ENCODE measurements at places on chromosomes 1 and 21.

- no peak for DNase-seq
Measured at GRCh38 chr1:17880449-17880848, 125.3 kb downstream of the ACTL8 start.

GRCh38 chr1:108010581-108010980, 45.6 kb upstream of the VAV3 start:
- DNase-seq, result no peak

GRCh38 chr1:47623557-47623940, 185.7 kb downstream of the FOXD2 start:
- DNase-seq, result no peak

- no peak for DNase-seq
Measured at GRCh38 chr1:79920960-79921669, 914.6 kb upstream of the ADGRL4 start.

GRCh38 chr1:23718482-23718881, 24.8 kb upstream of the ELOA start:
- peak; percentile 63 for DNase-seq

DNA sequence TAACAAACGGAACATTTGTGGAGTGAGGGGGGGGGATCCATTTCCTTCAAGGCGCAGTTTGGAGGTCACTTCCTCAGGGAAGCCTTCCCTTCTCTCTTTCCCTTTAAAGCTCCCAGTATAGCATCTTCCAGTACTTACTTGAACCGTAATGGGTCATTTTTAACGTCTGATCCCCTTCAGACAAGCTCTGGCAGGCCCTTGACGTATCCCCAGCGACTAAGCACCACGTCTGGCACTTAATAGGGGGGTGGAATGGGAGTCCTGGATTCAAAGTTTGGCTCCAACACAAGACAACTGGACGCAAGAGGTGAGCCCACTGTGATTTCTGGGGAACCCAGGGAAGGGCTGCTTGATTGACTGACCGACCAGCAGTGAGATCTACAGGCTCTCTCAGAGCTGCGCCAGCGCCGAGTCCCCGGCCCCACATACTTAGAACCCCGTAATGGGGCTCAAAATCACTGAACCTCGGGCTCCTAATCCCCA, 441 bp downstream of the YARS1 start:
- peak; percentile 44 for DNase-seq

DNA sequence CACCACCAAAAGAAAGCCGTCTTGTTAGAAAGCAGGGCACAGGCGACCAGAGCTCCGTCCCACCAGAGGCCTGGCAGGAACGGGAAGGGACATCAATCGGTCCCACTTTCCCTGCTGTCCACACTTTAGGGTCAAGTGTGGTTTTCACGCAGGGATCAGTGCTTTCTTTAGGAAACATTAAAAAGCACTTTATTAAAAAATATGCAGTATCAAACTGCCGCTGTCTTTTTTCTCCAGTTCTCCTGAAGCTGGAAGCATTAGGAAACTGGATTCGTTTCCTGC, 437 bp downstream of the IFNLR1 start:
- no peak for DNase-seq
